ENCODE measurements at places on chromosomes 4 and X. TPM values are rescaled to one million over a fixed set of nuclear protein-coding genes. Genes with fewer than 3 reads are reported as not detected.

Gene GSTCD
- 4.7 TPM for total RNA-seq

Gene NXF2B
- total RNA-seq = not detected

Gene CLDN34
- not detected for total RNA-seq

Gene IQCM
- not detected for total RNA-seq

Gene FAM184B
- total RNA-seq = 0.01 TPM

Gene FBXW7
- total RNA-seq = 5.8 TPM

Gene AMBN
- not detected for total RNA-seq

Gene LEF1
- 0.11 TPM for total RNA-seq

Gene KIF4A
- 24.0 TPM for total RNA-seq

Gene RBMXL3
- not detected for total RNA-seq

Gene UGT2B15
- 0.03 TPM for total RNA-seq

Gene ANAPC10
- 11.4 TPM for total RNA-seq

Gene TMEM150C
- 1.1 TPM for total RNA-seq

Gene GLUD2
- total RNA-seq = 2.2 TPM

Gene BEX2
- total RNA-seq = 8.7 TPM

Gene ATP1B4
- not detected for total RNA-seq

Gene CNGA1
- total RNA-seq = not detected

Gene WNK3
- 0.11 TPM for total RNA-seq

Gene FHDC1
- 0.93 TPM for total RNA-seq

Gene FREM3
- not detected for total RNA-seq

Gene RBM47
- 29.2 TPM for total RNA-seq

Gene IL13RA2
- total RNA-seq = 0.08 TPM

Gene GLRA3
- not detected for total RNA-seq

Gene GPR34
- not detected for total RNA-seq

Gene MAGED1
- total RNA-seq = 78.3 TPM

Gene CYSLTR1
- total RNA-seq = not detected

Gene FAM156B
- 8.5 TPM for total RNA-seq

Gene SMIM31
- total RNA-seq = 0.05 TPM

Gene TLR3
- 0.44 TPM for total RNA-seq

Gene MYL5
- 13.4 TPM for total RNA-seq

Gene CDKL2
- 0.53 TPM for total RNA-seq

Gene CXCL1
- 6.2 TPM for total RNA-seq

Gene DDIT4L
- total RNA-seq = 0.26 TPM

Gene CXCL3
- total RNA-seq = 3.3 TPM

Gene SHROOM2
- total RNA-seq = 0.97 TPM

Gene IL3RA
- total RNA-seq = 0.20 TPM

Gene PCDH19
- total RNA-seq = 0.02 TPM

Gene GCNA
- 1.7 TPM for total RNA-seq

Gene JAKMIP1
- not detected for total RNA-seq

Gene ATXN3L
- not detected for total RNA-seq

Gene TRAM1L1
- 0.49 TPM for total RNA-seq

Gene AMTN
- 0.15 TPM for total RNA-seq

Gene PDE6B
- total RNA-seq = not detected

Gene H2BW1
- total RNA-seq = not detected

Gene SPANXN3
- not detected for total RNA-seq

Gene F11
- not detected for total RNA-seq

Gene NR3C2
- total RNA-seq = 0.01 TPM

Gene DUX4
- not detected for total RNA-seq

Gene ASB12
- total RNA-seq = not detected

Gene SMPX
- 0.08 TPM for total RNA-seq

Gene C4orf36
- total RNA-seq = 1.6 TPM

Gene UCP1
- total RNA-seq = 0.14 TPM

Gene SNCA
- total RNA-seq = 0.07 TPM

Gene ALAS2
- total RNA-seq = not detected

Gene PTTG2
- total RNA-seq = not detected
